Activated naive CD4-positive, alpha-beta T cell treated with anti-CD3 and anti-CD28 coated beads, Interleukin-2, amount 10 ng/mL, durations not matched to agents 7 days and 5 days (primary cell): ENCODE measurements at places on chromosomes 11 and 22.
A peak's percentile ranks its signal among the peaks of the same experiment; 100 is the strongest.

DNA sequence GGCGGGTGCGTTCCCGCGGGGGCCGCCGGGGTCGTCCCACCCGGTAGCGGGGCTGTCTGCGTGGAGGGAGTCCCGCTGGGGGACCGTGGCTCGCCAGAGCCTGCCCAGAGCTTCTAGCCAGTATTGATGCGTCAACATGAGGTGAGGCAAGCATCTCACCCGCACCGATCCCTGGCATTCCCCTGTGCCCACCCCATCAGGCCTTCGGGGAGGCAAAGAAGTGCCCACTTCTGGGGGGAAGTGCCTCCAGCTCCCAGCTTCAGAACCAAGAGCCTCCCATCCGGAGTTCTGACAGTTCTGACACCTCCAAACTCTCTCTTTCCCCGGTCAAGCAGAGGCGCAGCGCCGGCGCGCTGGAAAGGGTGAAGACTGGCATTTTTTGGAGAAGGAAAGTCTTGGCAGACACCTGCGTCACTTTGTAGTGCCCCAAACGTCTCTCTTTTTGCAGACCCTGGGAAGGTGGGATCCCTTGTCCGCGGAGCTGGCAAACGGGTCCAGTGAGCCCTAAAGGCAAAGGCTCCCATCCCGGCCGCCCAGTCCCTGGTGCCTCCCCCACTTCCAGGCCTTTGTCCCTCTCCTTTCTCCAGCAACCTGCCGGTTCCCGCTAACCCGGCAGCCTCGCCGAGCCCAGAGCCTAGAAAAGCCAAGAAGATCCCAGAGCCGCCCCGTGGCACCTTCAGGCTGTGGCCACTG, 3.2 kb upstream of the PAX6 start:
- DNase-seq: no peak

DNA sequence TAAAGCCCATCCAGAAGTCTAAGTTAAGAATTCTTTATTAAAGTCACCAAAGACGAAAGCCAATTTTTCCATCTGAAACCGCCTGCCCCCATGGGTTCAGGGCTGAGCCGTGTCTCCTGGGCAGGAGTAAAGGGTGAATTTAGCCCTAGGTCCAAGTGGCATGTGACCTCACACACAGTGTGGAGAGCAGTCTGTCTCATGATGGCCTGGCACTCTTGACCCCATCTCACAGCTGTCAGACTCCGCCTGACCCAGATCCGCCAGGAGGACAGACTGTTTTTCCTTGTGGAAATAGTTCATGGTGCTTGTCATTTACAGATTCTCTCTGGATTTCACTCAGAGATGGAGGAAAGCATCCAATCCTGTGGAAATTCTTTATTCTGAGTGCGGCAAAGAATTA, 109.7 kb downstream of the GALNT18 start:
- DNase-seq: no peak

GRCh38 chr22:48098243-48098920, 1335.9 kb downstream of the TBC1D22A start:
- peak; percentile 59 for DNase-seq

GRCh38 chr11:121655537-121656327, 203.0 kb upstream of the SORL1-AS1 start:
- DNase-seq: peak; percentile 78

DNA sequence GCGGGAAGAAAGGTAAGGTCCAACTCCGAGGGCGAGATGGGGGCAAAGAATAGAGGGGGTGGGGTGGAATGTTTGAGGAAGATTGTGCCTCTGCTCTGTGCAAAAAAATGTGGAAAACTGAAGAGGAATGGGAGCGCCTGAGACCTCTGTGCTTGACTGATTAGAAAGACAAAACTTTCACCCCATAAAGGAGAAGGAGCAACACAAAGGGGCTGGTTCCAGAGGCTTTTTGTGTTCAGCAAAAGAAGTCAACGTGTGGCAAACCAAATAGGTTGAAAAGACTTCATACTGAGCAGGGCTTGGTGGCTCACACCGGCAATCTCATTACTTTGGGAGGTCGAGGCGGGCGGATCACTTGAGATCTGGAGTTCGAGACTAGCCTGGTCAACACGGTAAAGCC, 50.8 kb downstream of the GRAMD1B start:
- DNase-seq: no peak

DNA sequence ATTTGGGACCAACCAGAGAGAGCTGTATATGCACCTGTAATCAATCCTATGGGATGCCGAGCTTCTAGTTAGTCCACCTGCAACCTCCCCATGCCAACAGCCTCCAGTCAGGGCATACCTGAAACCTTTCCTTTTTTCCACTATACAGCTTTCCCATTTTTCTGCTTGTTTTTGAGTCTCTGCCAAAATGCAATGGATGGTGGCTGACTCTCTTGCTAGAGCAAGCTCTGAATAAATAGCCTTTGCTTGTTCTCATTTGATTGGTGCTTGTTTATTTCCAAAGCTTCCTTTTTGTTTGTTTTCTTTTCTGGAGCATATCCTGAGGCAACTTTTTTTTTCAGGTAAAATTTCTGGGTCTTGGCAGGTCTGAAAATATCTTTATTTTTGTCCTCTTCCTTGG, 58.0 kb upstream of the PLET1 start:
- DNase-seq: no peak

DNA sequence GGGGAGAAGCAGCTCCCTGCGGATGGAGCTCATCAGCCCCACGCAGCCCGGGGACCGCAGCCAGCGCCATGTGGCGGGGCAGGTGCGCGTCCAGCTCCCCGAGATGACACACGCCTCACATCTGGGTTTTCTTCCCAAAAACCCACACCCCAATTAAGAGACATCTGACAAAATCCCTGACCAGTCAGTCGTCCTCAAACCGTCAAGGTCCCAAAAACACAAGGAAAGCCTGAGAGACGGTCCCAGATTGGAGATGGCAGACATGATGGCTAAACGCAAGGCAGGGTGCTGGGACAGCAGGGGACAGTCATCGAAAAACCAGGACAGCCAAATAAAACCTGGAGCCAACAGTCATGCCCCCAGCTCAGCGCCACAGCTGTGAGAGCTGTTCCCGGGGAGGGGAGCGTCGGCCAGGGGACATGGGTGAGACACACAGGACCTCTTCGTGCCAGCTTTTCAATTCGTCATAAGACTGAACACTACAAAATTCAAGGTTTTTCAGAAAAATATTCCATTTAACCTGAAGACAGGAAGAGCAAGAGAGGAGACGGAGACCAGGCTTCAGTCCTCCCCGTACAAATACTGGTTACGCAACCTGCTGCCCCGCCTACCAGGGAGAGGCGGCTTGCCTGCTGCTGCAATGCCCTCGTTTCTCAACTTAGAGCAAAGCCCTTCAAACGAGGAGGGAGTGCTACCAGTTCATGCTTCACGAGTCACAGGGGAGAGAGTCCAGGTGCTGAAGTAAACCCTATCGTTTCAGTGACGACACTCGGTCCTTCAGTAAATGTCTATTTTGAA, 10.5 kb downstream of the TOLLIP start:
- DNase-seq: no peak

GRCh38 chr11:94183251-94183885, 54.7 kb downstream of the PANX1 start:
- no peak for DNase-seq

- DNase-seq: no peak
Observed at GRCh38 chr11:117465236-117465997, 137.8 kb downstream of the CEP164 start.

GRCh38 chr11:125902927-125903710, at the start of gene PUS3:
Gene PUS3 (minus strand): TSS chr11:125903206. CDS start chr11:125896284, 6,922 bp downstream.
- peak; percentile 92 for DNase-seq

DNA sequence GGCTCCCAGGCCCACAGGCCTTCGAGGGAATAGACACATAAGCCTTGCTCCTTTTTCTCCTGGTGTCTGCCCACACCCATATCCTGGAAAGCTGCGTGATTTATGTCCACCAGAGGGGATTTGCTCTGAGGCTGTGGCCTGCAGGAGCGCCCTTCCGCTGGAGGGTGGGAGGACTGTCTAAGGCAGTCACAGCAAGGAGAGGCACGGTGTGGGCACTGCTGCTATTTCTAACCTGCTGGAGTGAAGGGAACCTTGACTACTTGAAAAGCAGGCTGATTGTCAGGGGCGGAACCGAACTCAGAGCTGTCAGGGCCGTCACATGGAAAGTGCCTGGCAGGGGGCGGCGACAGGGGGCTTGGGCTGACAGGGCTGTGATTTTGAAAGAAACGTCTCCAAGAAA, 3.7 kb downstream of the UPB1 start:
- no peak for DNase-seq

DNA sequence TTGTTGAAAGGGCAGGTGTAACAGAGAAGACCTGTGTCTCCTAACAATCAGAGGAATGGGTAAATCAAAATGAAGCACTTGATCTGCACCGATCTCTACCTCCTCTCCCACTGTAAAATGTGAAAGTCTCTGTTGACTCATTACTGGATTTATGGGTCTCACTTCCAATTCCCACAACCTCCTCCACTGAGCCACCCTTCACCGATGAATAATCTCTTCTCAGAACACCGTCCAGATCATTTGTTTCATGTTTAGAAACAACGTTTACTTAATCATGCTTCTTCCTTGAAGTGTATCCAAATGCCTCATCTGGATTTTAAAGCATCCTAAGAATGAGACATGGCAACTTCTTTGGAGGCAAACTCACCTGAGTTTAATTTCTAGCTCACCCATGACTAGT, 643.6 kb downstream of the ETS1 start:
- no peak for DNase-seq

DNA sequence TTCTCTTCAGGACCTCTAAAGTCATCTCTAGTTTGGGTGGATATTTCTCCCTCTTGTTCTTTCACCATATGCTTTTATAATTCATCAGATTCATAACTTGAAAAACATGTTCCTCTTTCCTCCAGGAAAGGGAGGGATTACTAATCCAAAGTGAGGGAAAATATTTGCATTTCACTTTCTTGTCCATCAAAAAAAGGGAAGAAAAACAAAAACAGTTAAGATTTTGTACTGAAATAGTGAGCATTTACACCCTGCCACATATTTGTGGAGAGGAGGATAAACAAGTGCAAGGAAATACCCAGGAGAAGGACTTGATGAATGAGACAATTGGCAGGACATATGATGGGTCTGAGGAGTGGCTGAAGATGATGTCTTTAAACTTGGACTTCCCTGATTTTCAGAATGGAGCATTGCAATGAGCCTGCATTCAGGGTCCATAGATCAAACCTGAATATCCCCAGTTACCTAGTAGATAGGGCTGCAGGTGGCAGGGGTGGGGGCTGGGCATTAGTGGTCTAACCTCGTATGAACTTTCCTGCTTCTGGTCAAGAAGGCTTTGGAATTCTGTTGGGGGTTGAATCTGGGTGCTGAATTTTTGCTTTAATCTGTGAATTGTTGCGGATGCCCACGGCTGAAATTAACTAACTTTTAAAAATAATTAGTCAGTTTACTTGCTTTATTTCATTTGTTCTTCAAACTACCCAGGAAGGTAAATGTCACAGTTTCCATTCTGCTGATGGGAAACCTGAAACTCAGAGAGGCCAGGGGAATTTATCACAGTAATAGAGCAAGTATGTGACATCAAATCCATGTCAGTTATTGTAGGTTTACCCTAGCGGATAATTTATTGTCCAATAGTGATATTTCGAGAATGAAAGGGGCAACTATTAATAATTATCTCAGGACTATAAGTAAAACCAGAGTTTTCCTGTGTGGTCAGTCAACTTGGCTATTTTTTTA, 36.9 kb upstream of the TMEM123 start:
- no peak for DNase-seq

DNA sequence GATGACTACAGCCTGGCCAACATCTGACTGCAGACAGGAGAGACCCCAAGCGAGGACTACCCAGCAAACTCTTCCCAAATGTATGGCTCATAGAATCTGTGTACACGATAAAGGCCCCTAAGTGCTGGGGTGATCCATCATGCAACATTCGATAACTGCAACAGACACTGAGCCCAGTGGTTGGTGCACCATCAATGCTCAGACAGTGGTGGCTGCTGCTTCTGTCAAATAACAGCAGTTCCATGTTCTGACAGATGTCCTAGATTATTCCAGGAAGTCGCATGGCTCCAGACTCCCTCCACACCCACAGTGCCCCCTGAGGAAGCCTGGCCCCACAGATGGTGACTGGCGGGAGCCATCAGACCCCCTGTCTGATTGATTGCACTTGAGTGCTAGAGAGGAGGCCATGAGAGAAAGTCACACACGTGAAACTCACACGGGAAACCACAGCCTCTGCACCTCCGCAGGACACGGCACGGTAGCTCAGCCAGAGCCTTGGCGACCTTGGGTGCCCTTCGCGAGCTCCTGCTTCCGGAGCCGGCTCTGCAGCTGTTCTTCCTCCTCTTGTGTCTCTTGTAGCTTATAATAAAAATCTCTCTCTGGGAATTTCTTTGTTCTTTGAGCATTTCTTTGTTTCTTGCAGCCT, 1155.9 kb downstream of the TBC1D22A start:
- peak; percentile 60 for DNase-seq

GRCh38 chr11:79439410-79439885, 1.4 kb downstream of the TENM4 start:
- DNase-seq: no peak

- no peak for DNase-seq
Observed at GRCh38 chr22:47457021-47457420, 694.6 kb downstream of the TBC1D22A start.

- no peak for DNase-seq
Observed at GRCh38 chr11:1762537-1763302, 1.0 kb downstream of the CTSD start.
